ENCODE measurements at places on chromosomes 2 and 18.

GRCh38 chr2:221425353-221425752 lies 146.8 kb downstream of the EPHA4 start:
- DNase-seq: no peak

GRCh38 chr2:156448766-156449165 lies 12.6 kb downstream of the GPD2 start:
- DNase-seq: no peak

DNA sequence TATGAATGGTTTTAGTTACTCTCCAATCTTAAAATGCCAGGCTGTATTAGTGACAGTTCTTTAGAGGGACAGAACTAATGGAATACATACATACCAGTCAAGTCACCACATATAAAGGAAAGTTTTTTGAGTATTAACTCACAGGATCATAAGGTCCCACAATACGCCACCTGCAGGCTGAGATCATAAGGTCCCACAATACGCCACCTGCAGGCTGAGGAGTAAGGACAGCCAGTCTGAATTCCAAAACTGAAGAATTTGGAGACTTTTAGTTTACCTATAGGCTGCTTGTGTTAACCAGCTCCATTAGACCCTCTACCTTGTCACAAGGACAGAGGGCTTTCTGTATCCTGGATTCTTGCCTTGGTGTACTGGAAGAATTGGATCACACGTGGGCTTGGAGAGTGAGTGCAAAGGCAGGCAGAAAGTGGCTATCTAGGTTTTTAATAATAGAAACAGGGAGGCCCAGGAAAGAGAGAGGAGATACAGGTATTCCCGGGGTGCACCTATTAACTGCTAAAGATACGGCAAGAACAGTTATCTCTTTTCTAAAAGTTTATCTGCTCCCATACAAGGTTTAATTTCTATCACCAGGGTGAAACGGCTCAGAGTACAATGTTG lies 234.9 kb upstream of the CYRIA start:
- DNase-seq: no peak

DNA sequence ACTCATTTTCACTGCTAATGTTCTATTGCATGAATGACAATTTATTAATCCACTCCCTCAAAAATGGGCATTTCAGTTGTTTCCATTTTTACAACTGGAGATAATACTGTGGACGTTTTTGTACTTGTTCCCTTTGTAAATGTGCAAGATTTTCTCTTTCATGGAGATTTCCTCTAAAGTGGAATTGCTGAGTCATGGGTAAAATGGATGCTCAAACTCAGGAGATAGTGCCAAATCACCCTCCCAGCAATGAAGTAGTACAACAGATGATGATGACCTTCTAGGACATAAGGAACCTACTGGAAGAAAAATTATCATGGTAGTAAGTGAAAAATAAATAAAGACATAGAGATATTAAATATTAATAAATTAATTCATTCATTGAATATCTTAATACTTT lies 460.8 kb upstream of the CHST9 start:
- no peak for DNase-seq

- no peak for DNase-seq
These were observed 82.8 kb upstream of the TMEM18 start for GRCh38 chr2:760001-760400.

GRCh38 chr2:174365571-174365970 lies 30.0 kb upstream of the SCRN3 start:
- DNase-seq: no peak

DNA sequence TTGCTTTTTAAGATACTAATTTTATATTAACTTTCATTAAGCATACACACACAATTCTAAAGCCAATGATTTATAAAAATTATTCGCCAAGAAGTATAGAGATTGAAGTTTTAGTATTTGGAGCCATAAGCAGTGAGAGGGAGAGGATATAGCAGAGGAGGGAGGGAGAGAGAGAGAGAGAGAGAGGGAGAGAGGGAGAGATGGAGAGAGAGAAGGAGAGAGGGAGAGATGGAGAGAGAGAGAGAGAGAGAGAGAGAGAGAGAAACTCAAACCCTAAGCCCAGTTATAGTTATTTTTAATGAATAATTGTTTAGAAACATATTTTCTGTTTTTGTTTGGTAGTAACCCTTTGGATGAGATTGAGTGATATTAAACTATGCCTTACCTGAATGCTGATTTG lies 5.3 kb downstream of the TWIST2 start:
- no peak for DNase-seq

GRCh38 chr2:62042944-62043343 lies 137.5 kb downstream of the COMMD1 start:
- no peak for DNase-seq

- DNase-seq: no peak
These were observed 48.7 kb downstream of the GREB1 start for GRCh38 chr2:11582612-11582861.

- DNase-seq: no peak
These were observed 3.6 kb downstream of the MZT2A start for GRCh38 chr2:131488306-131489205.

- peak; percentile 30 for DNase-seq
These were observed 44.0 kb downstream of the MYL12B start for GRCh38 chr18:3305933-3306332.

GRCh38 chr18:31424383-31424988 lies 23.1 kb upstream of the DSG3 start:
- DNase-seq: peak; percentile 40

DNA sequence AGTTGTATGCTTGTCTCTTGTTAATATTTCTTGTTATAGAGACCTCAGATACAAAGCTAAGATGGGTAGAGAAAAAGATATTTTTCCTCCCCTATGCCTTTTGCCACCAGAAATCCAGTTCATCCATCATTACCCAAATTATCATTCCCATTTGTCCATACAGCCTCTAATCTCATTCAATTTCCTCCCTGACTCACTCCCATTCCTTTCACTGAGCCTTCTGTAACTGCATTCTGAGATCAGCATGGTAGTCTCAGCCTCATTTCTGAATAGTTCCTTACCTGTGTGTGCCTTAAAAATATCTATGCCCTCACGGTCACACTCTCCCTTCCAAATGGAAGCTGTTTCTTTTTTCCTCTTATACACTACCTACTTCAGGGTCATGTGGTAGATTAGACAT lies 15.7 kb upstream of the PIK3C3 start:
- DNase-seq: no peak

DNA sequence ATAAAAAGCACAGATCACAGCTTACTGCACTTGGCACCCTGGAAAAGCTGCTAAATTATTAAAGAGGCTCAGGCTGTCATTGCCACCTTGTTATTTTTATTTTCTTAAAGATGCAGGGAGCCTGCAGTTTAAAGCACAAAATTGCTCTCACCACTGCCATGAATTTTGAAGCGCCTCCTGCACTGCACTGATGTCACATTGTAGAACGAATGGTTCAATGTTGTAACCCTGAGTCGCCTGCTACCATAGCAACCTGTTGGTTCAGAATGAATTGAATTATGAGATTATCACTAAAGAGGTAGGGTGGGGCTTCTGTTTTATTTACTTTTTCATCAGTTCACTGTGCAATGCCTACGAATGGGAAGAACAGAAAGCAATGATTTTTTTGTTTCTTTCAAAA lies 16.5 kb downstream of the SCG2 start:
- DNase-seq: no peak

- no peak for DNase-seq
These were observed 84.5 kb downstream of the SS18 start for GRCh38 chr18:26005950-26006349.

- no peak for DNase-seq
These were observed 99.7 kb upstream of the AQP4 start for GRCh38 chr18:26965206-26965605.

- DNase-seq: peak; percentile 64
These were observed 94.1 kb upstream of the THOC1 start for GRCh38 chr18:361941-362310.

DNA sequence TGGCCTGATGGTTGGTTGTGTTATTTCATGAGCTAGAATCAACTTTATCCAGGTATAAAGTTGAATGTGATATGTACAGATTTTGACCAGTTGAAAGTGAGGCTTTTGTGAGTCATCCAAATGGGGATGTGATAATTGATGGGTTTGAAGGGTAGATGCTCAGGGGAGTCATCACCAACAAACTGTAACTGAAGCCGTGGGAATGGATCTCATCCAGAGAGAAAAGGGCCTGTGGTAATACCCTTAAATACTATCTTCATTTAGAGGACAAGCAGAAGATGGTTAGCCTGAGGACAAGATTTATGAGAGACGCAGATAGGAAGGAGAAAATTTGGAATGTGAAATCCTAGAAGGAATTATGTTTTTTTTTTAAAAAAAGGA lies 90.5 kb upstream of the MYO3B start:
- DNase-seq: no peak

GRCh38 chr18:49031511-49032188 lies 80.9 kb upstream of the SMAD7 start:
- no peak for DNase-seq

DNA sequence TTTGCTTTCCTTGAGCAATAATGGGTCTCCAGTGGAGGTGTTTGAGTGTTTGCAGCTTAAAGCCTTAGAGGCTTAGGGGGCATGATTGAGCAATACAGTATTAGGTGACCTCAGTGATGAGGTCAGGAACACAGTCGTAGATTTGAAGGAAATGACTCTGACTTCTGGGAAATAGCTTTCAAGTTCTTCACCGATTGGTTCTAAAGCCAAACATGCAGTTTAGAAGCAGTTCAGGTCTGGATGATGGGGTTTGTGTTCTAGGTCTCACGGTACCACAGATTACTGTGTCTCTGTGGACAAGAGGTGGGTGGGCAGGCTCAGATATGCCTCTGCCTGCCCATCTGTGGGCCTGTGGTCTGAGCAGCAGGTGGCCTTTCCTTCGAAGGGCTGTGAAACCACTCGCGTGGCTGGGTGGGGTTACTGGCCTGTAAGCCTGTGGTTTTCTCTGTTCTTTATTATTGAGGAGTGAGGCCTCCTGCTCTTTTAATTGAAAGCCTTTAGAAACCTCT lies 7.8 kb downstream of the MTHFD2 start:
- no peak for DNase-seq

DNA sequence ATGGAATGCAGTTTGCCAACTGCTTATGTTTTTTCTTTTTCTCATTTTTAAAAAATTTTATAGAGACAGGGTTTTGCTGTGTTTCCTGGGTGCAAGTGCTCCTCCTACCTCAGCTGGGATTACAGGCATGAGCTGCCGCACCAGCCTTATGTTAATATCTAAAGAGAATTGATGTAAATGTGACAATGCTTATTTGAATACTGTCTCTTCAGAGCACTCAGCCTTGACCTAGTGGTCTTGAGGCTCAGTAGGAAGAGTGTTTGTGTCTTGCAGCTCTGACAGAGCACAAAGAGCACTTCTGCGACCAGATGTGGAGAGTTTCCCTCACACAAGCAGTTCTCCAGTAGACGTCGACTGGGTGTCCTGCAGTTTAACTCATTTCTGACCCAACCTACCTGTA lies 55.3 kb downstream of the ARHGEF4 start:
- no peak for DNase-seq

DNA sequence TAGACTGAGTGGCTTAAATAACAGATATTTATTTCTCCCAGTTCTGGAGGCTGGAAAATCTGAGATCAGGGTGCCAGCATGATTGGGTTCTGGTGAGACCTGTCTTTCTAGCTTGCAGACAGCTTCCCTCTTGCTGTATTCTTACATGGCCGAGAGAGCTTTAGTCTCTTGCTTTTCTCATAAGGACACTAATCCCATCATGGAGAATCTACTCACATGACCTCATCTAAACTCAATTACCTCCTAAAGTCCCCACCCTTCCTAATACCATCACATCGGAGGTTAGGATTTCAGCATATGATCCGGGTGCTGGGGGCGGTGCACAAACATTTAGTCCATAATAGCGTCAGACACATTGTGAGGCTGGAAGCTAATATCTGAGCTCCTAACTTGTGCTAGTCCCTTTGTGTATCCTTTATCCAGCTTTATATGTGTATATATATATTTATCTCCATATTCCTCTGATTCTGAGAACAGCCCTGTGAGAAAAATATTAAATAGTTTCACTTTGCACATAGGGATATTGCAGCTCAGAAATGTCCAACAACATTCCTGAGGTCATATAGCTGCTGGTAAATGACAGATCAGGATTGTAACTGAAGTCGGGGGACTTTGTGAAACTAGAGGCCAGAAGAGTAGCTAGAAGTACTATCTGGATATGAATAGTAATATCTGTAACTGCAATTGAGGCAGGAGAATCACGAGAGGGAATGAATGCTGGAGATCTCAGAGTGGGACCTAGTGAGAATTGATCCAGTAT lies 28.9 kb downstream of the MARCHF4 start:
- peak; percentile 19 for DNase-seq

DNA sequence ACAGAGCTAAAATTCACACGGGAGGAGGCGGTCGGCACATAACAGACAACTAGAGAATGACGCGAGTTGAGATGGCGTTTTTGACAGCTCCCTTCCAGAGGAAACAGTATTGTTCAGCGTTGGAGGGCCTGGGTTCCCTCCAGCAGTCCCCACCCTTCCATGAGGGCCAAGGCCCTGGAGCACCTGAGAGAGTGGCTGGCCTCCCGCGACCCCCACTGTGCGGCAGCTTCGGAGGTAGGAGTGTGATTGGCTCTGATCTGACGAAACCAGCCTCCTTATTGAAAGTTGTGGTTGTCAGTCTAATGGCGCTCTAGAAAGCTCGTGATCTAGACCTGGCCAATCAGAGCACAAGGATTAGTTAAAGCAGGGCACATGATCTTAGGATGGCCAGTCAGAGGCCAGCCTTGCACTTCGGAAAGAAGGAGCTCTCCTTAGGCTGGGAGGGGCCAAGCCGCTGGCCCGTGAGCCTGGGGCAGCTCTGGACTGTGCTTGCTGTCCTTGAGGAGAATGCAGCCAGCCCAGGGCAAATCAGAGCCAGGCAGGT lies 104.5 kb upstream of the CELF4 start:
- DNase-seq: no peak

DNA sequence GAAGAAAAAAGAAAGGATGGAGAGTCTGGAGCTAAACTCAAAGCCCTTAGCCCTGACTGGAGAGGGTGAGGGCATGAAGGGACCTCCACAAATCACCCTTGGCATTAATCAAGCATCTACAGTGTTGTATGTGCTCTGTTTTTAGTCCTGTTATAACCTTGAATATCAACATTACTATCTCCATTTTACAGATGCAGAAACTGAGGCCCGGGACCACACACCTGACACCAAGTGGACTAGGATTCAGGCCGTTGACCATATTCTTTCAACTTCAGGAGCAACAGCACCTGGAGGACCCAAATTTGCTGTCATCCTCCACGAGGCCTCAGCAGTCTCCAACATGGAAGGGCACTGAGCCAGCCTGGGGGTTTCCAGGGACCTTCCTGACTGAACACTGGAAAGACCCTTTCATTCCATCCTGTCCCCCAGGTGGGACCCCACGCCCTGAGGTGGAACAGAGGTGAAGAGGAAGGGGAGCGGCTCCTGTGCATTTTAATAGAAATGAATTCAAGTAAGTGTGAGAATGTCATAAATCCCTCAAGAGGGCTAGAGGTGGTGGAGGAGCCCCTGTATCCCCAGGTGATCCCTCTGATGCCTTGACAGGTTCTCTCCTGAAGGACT lies 41.0 kb downstream of the SERTAD2 start:
- no peak for DNase-seq

GRCh38 chr2:27705851-27706622 lies 42.3 kb downstream of the SLC4A1AP start:
- peak; percentile 61 for DNase-seq

GRCh38 chr2:230156782-230157699 lies 62.7 kb downstream of the SP110 start:
- peak; percentile 42 for DNase-seq

- DNase-seq: no peak
These were observed 2.6 kb upstream of the RBM43 start for GRCh38 chr2:151264157-151264825.

GRCh38 chr2:64313398-64313723 lies 140.6 kb upstream of the LGALSL start:
- DNase-seq: no peak

GRCh38 chr2:233974530-233975071 lies 57.4 kb downstream of the TRPM8 start:
- peak; percentile 37 for DNase-seq
